ENCODE measurements at places on chromosomes 6 and 20.
A peak's percentile ranks its signal among the peaks of the same experiment; 100 is the strongest.

DNA sequence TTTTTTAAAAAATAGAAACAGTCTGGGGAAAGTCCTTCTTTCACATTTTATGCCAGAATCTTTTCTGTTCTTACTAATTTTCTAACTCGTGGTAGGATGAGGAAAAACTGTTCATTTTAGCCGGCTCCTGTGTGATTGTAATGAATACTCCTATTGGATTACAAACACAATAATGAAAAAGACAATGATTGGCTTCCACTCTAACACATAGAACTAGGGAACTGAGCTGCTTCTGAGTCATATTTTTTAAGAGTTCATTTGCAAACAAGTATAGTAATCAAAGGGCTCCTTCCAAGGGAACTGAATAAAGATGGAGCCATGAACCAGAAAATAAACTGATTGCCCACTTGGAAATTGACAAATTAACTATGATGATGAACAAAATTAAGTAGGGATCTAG lies 265.3 kb upstream of the TCF21 start:
- DNase-seq, result no peak

DNA sequence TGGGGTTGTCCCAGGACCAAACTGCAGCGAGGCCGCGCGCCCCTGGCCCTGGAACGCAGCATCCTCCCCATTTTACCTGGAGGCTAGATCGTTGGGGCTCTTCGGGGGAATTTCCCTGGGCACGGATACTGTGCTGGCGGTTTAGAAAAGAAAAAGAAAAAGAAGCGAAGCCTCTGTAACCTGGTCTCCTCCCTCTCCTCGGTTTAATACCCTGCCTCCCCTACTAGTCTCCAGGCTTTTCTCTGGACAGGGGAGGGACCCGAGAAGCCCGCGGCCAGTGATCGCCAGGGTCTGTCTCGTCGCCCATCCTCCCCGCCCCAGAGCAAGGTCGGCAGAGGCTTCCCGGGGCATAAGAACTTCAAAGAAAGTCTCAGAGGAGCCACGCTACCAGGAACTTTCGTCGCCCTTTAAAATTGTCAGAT lies 6.1 kb upstream of the LAMP5 start:
- no peak for DNase-seq

- DNase-seq, result no peak
Observed at GRCh38 chr20:8232332-8232731, 100.3 kb downstream of the PLCB1 start.

DNA sequence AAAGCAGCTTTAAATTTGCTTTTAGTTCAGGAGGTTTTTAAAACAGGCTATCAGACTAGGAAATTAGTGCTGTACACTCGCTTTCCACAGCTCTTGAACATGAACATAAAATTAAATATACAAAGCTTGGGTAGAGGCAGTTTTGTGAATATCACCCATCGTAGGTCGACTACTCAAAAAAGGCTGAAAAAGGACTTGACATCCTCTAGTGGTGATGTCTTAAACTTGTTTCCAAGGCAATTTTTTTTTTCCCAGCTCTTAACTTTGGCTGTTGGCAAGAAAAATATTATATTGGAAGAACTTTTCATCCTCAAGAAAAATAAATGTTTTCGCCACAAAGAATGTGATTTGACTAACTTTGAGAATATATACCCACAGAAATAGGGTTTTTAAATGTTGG lies 2.9 kb downstream of the MAP7 start:
- DNase-seq, result peak; percentile 18

DNA sequence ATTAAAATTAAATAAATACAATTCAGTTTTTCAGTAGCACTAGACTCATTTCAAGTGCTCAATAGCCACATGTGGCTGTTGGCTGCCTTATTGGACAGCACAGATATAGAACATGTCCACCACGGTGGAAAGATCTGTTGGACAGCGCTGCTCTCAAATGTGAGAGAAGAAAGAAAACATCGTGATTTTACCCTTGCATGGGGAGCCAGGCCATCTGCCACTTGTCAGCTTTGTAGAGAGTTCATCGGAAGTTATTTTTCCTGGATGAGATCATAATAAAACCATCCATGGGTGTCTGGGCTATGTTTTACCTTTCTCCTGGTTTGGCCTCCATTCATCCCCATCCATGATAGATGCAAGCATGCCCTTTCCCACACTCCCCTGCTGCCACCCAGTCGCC lies 5.8 kb upstream of the KIF3B start:
- DNase-seq, result no peak

- DNase-seq, result no peak
Observed at GRCh38 chr6:66198062-66198624, 491.1 kb upstream of the EYS start.

DNA sequence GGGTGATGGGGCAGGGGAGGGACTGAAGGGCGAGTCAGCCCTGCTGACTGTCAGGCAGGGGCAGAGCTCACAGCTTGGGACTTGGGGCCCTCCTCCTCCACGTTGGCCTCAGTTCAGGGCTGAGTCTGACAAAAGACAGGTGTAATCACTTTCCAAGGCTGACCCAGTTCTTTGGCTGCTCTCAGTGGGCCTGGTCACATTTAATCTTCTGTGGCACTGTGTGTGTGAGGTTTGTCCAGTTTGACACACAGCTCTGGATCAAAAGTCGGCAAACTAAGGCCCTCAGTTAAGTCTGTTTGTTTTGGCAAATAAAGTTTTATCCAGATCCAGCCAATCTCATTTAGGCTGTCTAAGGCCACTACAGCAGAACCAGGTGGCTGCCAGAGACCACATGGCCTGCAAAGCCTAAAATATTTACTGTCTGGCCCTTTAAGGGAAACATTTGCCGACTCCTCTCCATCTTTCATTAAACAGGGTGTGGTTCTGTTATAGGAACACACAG lies 5.1 kb upstream of the MAP1LC3A start:
- DNase-seq, result no peak

GRCh38 chr6:21279619-21280018 lies 313.9 kb upstream of the SOX4 start:
- DNase-seq, result no peak

GRCh38 chr6:125041740-125042459 lies 79.7 kb downstream of the RNF217 start:
- DNase-seq, result peak; percentile 49

DNA sequence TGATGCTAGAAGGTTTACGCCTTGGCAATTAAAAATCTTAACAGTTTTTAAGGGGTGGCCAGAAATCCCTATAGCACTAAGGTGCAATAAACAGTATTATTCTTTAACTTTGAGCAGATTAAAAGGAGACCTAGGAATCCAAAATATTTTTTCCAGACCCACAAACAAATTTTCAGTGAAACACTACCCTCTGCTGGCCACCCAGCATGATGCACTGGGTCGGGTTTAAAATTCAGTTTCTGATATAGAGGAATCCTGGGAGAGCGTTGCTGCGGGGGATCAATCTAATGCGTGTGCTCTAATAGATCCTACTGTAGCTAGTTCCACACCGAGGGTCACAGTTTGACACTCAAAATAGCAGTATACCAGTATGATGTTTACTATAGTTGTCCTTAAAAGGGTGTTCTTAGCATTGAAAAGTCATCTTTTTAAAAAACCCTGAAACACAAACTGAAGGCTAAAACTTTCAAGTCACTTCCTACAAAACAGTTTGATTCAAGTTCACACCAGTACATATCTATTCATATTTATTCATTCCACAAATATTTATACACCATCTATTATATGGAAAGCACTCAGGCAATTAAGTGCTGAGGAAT lies 10.2 kb downstream of the UBE3D start:
- DNase-seq, result peak; percentile 69

All from dermis blood vessel endothelial cell (primary cell).